ENCODE measurements at places on chromosomes 2 and 18. TPM values are rescaled to one million over a fixed set of nuclear protein-coding genes. Genes with fewer than 3 reads are reported as not detected.

- DNase-seq = no peak
Measured at GRCh38 chr18:45557287-45557686, 58.0 kb upstream of the SLC14A2 start.

DNA sequence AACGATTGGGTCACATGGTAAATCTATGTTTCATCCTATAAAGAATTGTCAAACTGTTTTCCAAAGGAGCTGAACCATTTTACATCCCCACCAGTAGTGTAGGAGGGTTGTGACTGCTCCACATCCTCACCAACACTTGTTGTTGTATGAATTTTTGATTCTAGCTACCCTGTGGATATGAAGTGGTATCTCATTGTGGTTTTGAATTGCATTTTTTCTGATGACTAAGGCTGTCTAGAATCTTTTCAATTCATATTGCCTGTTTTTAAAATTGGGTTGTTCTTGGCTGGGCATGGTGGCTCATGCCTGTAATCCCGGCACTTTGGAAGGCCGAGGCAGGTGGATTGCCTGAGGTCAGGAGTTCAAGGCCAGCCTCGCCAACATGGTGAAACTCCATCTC, 44.5 kb downstream of the TXNL1 start:
- no peak for DNase-seq

- no peak for DNase-seq
Measured at GRCh38 chr2:94923196-94923595, 52.0 kb downstream of the TEKT4 start.

Gene GALNT14
- total RNA-seq = 17.8 TPM

Gene ATP6V1B1
- total RNA-seq = 3.9 TPM

Gene AQP12A
- total RNA-seq = not detected
